ENCODE measurements at places on chromosomes 16 and 17.
A peak's percentile ranks its signal among the peaks of the same experiment; 100 is the strongest.

DNA sequence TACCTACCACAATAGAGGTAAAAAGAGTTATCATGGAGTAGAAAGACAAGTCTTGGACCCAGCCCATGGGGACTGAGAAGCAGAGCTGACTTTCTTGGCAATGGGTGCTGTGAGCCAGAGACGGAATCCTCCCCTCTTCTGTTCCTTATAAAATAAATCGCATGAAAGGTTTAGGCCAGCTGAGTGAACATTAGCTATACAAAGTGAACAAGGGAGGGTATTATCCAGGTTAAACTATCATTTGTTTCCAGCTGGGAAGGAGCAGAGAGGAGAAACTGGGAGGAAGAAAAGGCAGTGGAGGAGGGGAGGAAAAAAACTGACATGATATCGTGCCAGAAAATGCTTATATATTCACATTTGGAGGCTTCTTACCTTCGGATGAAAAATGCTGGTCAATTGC, 13.3 kb upstream of the PAFAH1B1 start:
- no peak for DNase-seq

DNA sequence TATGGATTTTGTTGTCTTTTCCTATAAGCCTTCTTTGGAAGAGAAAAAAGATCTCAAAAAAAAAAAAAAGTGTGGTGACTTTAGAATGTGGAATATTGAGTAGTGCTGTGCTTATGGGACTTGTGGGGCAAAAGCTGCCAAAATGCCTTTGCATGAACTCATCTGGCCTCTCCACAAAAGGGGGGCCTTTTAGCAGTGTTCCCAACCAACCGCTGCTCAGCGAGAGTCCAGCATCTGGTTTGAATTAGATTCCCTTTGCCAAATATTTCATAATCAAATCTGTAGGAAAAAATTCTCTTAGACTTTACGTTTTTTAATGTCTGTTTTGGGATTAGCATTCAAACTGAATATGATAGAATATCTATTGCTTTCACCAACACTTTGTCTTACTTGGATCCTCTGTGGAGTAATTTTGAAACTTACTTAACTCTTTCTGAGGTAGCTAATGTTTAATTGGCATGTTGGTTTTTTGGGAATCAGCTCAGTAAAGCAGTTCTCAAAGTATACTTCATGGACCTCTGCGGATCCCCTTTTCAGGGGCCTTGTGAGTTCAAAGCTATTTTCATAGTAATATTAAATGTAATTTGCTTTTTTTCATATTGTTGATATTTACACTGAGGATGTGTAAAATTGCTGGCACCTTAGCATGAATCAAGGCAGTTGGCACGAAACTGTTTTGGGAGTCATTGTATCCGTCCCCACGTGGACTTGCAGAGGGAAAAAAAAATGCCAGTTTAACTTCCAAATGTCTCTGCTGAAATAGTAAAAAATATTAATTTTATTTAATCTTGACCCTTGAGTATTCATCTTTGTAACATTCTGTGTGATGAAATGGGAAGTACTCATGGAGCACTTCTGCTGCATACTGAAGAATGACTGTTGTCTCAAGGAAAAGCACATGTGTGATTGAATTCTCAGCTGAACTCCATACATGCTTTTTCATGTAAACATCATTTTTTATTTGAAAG, 34.7 kb upstream of the VPS4A start:
- no peak for DNase-seq

GRCh38 chr16:58177353-58177710, 20.6 kb downstream of the CSNK2A2 start:
- no peak for DNase-seq

DNA sequence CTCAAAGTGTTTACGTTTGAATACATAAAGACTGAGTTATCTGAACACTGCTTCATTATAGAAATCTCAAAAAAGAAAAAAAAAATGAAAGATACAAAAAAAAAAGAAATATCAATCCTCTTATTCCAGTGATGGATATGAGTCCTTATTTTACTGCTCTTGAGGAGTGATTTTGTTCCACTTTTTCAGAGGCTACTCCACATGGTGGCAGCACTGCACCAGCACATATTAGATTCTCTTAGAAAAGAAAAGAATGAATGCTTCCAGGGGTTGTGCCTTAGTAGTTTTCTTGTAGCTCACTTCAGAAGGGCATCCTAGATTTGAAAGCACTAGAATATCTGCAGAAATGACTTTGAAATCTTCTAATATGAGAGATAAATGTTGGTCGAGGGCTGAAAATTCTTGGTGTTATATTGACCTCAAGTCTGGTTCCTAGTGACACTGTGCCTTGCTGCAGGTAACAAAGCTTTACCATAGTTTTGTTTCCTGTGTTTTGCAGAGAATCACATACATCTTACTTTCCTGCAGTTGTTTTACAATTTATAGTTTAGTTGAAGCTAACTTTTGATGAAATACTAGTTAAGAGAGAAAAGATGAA, 25.9 kb downstream of the AP2B1 start:
- DNase-seq, result peak; percentile 17

DNA sequence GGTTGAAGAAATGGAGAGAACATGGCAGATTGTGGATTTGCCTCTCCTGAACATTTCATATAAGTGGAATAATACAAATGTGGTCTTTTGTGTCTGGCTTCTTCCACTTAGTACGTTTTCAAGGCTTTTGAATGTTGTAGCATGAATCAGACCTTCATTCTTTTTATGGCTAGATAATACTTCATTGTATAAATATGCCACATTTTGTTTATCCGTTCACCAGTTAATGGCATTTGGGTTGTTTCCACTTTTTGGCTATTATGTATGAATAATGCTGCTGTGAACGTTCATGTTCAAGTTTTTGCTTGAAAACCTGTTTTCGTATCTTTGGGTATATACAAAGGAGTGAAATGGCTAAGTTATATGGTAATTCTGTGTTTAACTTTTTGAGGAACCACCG, 130.4 kb downstream of the TANC2 start:
- DNase-seq, result no peak

GRCh38 chr17:18959845-18960240, 7.9 kb downstream of the SLC5A10 start:
- DNase-seq, result no peak

DNA sequence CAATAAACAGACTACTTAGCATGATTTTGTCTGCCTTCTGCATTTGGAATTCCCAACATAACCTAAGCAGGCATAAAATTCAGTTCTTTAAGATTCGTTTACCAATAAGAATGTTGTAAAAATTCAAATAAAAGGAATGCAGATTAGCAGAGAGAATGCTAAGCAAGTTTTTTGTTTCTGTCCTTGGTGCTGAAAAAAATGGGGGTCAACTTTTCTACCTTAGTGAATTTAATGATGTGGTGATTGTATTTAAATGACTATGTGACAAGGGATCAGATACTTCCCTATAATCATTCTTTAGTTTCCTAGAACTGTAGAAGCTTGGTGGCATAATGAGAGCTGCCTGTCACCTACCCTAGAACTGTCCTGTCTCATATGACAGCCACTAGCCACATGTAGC, 159.5 kb downstream of the RBFOX1 start:
- no peak for DNase-seq

DNA sequence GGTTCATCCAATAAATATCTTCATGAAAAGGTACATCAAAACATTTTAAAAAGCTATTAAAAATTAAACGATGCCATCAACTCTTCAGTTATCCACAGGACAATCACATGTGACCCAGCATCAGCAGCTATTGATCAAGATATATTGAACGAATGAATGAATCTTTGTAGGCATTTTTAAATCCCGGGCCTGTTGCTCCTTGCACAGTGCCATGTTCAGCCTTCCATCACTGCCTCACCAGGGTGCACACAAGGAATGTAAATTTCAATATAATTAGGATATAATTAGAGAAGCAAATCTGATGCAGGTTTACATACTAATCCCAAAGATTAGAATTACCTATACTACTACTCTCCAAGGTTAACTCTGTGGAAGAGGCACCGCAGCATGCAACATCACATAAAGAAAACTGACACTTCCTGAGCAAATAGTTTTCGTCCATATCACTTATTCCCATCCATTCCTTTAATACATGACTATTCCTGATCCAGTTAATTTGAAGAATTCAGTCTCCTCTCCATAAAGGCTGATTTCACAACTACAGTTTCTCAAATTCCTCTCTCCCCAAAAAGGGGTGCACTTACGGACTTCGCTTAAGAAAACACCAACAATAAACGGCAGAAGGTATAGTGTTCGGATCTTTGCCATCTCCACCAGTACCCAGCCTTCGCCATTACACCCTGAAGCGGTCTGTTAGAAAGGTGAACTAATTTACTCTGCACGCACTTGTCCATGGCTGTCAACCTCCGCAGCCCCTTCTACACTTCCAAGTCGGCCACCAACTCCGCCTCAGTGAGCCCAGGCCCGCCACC, 938 bp downstream of the NCOR1 start:
- DNase-seq, result peak; percentile 8

GRCh38 chr16:85983064-85983463, 84.1 kb downstream of the IRF8 start:
- DNase-seq, result no peak

DNA sequence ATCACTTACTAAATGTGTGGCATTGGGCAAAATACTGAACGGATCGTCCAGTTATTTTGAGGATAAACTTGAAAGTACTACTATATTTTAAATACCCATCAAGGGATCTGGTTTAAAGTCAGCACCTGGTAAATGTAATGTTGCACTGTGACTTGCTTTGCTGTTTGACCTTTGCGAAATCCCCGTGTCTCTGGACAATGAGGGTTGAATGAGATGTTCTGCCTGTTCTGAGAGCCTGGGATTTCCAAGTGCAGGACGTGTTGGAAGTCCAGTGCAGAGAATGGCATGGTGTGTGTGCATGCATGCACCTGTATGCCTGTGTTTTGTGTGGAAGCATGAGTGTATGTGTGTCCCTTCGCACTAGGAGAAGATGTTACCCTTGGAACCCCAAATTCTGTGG, 106.6 kb downstream of the N4BP1 start:
- DNase-seq, result no peak

DNA sequence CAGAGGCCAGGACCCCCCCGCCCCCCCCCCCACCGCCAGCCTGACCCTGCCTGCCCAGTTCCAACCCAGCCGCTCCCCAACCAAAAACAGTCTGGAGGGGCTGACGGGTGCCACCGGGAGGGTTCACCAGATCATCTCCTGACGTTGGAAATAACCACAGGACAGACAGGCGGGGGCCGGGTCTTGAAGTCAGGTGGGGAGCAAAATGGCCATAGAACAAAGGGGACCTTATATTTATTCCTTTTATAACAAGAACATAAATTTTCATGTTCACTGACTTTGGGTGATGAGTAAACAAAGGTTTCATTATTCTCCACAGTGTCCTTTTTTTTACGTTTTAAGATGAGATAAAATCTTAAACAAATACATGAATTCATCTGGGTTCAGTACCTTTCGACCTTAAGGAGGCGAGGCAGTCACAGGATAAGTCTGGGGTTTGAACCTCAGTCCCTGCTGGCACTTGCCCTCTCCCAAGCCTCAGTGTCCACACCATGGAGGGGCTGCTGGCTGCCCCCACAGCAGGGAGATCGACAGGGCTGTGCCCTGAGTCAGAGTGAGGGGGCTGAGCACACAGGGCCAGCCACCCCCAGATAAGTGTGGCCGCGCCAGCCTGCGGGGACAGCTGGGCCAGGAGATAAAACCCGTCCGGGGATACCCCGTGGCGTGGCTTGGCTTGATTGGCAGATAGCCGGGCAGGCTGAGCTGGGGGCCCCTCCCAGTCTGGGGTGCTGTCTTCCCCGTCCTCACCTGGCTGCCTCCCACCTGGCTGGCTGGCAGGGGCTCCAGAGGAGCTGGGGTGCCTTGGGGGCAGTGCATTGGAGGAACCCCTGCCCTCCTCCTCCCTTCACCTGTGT, 15.0 kb downstream of the SLC7A5 start:
- DNase-seq, result no peak

DNA sequence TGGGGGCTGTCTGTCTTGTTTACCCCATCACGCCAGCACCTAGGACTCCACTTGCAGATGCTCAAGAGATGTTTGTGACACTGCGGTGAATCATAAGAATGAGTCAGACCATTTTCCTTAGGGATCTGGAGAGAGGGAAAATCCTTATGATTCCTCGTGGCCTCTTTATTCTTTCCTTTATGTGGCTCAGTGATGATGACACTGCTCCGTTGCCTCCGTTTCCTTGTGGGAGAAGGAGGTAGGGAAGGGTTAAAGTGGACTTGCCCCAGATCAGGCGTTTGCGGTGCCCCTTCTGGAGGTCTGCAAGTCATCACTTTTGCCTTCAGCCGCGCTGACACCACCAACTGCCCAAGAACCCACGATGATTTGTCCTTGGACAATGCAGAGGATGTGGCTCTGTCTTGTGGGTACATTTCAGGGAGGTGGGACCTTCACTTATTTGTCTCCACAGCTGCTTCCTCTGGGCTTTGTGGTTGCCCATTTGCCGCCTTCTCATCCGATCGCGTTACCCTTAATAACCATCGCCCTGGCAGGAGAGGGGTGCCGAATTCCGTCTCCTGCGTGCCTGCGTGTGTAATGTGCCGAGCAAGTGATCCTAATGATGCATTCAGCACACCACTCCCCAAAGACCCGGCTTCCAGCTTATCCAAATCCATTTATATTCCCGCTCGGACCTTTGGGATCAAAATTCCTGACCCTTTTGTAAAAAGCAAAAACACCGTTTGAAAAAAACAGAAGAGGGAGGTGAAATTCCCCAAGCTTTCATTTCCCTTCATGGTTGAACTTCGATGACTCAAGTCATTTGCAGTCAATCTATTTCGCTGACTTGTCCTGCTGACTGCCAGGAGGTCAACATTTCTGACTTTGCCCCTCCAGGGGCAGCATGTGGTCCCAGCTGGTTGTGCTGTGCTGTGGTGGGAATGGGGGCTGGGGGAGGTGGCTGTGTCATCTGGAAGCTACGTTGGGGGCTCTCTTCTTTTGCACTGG, 87.2 kb upstream of the IRX3 start:
- DNase-seq, result no peak

GRCh38 chr17:47719411-47720152, 13.5 kb upstream of the TBX21 start:
- peak; percentile 71 for DNase-seq

GRCh38 chr17:77723071-77723908, 235.2 kb upstream of the TNRC6C start:
- no peak for DNase-seq

DNA sequence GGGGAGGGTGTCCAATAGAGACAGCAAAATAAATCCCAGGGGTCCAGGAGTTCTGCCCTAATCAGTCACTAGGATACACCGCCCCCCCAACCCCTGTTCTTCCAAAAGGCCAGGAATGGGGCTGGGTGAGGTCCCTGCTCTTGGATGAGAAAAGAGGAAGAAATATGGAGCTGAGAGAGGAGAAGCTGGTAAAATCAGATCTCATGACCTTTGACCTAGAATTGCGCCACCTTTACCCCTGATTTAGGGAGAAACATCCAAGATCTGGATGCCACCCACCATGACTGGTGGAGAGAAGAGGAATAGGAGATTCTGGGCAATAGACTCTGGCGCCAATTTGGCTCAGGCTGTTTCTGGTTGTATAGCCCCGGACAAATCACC, 707 bp upstream of the CACNB1 start:
- DNase-seq, result no peak

- DNase-seq, result no peak
These were observed 69.8 kb downstream of the SHISA9 start for GRCh38 chr16:12971241-12971640.
